ENCODE measurements at places on chromosomes 12 and 14. TPM values are rescaled to one million over a fixed set of nuclear protein-coding genes. Genes with fewer than 3 reads are reported as not detected.

DNA sequence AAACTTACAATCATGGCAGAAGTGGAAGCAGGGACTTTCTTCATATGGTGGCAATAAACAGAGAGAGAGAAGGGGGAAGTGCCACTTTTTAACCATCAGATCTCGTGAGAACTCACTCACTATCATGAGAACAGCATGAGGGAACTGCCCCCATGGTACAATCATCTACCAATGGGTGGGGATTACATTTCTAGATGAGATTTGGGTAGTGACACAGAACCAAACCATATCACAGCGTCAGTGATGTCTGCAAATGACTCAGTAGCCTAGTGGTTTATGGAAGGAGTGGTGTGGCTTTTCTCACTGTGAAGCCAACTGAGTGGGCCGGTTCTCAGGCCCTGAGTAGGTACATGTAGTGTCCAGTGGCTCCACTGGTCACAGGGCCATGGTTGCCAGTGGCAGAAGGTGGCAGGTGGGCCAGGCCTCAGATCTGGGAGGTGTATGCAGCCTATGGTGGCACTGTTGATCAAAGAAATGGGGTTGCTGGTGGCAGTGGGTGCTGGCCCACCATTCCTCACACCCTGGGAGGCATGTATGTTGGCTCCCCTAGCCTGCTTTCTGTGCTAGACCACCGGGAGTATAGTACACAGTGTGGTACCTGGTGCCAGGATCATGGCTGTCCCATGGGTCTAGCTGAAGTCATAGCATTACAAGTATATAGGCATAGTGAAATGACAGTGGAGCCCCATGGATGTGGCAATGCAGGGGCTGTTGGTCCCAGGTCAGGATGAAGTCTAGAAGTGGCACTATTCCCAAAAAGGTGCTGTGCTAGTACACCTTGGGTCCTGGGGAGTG, 191.9 kb downstream of the NUBPL start:
- DNase-seq: no peak
- no peaks in the 10 kb centered on the region for H3K4me1 ChIP-seq
- peaks cover 5% of the 10 kb centered on the region for H3K36me3 ChIP-seq
- no peaks in the 10 kb centered on the region for H3K27me3 ChIP-seq
- no peak overlapping the region for H3K27ac ChIP-seq

DNA sequence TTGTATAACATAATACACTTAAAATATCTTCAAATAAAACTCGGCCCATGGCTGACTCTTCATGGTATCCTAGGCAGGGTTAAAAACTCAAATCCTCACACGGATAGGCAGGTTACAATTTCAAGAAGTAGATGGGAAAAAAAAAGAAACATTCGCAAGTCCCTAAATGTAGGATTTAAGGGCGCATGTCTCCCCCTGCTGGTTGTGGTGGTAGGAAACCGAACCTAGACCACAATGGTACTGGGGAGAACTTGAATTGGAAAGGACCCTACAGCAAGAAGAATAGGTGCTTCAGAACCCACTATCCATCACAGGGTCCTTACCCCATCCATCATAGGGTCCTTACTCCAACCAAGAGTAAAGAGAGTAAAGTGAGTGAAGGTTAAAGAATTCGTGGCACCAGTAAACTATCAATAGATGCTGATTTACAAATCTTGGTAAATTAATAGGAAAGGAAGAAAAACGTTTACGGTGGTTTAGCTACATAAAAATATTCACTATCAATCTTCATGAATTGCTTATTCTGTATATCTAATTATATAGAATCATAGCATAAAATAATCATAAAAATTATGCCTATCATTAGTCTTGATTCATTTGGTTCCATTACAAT, 3.3 kb upstream of the CIPC start:
- H3K27me3 ChIP-seq: peaks cover 13% of the 10 kb centered on the region
- peaks cover 22% of the 10 kb centered on the region for H3K4me1 ChIP-seq
- no peak overlapping the region for H3K27ac ChIP-seq

DNA sequence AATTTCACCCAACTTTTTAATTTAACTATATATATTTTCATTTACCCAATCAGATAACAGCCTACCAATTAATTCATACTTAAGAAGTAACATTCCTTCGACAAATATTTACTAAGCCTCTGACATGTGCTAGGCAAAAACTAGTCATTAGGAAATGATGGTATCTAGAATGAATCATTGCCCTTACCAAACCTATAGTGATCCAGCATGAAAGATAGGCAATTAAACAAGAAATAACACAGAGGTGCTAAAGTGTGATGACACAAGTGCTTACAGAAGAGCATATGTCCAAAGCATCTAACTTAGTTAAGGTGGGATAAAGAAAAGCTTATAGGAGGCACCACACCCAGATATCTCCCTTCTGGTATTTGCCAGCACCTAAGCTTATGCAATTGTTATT, 166.5 kb upstream of the RASSF8 start:
- DNase-seq: no peak
- H3K36me3 ChIP-seq: no peaks in the 10 kb centered on the region
- no peak overlapping the region for H3K4me3 ChIP-seq
- peaks cover 7% of the 10 kb centered on the region for H3K4me1 ChIP-seq

GRCh38 chr14:59101476-59101875, 87.0 kb upstream of the DAAM1 start:
- H3K4me1 ChIP-seq: no peaks in the 10 kb centered on the region
- no peaks in the 10 kb centered on the region for H3K36me3 ChIP-seq
- no peaks in the 10 kb centered on the region for H3K27me3 ChIP-seq

GRCh38 chr14:66782853-66783252, 274.9 kb downstream of the GPHN start:
- no peaks in the 10 kb centered on the region for H3K36me3 ChIP-seq
- no peak for DNase-seq
- H3K27me3 ChIP-seq: no peaks in the 10 kb centered on the region
- H3K4me1 ChIP-seq: no peaks in the 10 kb centered on the region

DNA sequence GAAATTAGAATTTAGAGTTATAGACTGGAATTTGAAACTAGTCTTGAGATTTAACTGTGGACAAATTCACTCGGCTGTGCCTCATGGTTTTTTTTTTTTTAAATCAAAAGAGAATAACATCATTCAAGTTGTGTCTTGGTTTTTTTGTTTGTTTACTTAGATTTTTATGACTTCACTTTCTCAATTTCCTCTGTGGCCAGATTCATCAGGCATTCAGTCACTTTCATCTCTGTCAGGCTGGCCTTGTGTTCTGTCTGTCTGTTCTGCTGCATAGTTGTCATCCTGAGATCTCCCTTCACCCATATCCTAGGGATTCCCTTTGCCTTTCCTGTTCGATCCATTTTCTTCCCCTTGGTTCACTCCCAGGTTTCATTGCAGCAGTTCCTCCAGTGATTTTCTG, 10.0 kb downstream of the MARK3 start:
- DNase-seq: no peak
- H3K27me3 ChIP-seq: no peaks in the 10 kb centered on the region
- H3K27ac ChIP-seq: no peak overlapping the region
- H3K4me3 ChIP-seq: no peak overlapping the region

DNA sequence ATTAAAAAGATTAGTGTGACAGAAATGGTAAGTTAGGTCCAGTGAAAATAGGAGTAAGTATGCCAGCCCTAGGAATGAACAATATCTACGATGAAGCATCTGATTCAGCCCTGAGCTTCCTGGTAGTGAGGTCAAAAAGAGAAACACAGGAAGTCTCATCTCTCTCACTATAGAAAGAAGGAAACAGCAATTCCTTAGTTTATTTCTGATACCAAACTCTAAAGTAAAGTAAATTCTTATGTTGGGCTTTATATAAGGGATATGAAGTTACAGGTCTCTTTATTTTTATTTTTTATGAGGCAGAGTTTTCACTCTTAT, 76.7 kb upstream of the RFLNA start:
- peaks cover 8% of the 10 kb centered on the region for H3K27me3 ChIP-seq
- DNase-seq: no peak
- H3K4me1 ChIP-seq: peaks cover 14% of the 10 kb centered on the region
- H3K4me3 ChIP-seq: no peak overlapping the region

GRCh38 chr12:116196752-116197718, 80.5 kb downstream of the MED13L start:
- H3K27ac ChIP-seq: no peak overlapping the region

DNA sequence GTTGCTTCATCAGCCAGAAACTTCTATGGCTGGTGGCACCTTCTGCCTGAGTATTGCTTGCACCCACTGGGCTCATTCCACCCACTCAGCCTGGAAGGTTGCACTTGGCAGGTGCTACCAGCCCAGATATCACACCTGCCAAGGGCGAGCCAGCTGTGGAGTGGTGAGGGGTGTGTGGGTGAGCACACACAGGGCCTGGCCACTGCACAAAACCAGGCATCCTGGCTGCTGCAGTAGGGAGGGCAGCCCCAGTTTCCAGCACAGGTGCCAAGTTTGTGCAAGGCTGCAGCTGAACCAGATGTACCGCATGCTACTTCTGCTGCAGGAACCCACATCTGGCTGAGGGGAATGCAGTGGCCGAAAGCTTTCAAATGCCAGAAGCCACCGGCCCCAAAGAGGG, 1147.8 kb downstream of the FSCB start:
- DNase-seq: no peak
- no peaks in the 10 kb centered on the region for H3K36me3 ChIP-seq

DNA sequence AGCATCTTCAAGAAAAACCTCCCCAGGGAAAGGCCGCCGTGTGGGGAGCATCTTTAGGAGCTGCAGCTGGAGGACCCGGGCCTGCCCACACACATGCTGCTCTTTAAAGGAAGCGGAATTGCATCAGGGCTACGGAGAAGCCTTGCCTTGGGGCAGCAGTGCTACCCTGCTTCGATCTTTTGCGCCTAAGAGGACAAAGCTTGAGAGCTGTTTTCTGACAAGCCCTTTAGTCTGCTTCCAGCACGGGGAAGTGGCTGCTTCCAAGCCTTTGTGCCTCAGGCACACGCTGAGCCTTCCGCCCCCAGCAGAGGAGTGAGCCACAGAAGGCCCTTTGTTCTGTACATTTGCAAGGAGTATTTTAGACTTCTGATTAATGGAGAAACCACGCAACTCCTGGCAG, 31.5 kb downstream of the COA8 start:
- H3K4me1 ChIP-seq: peaks cover 22% of the 10 kb centered on the region
- H3K27ac ChIP-seq: peak overlapping the region; percentile 83
- no peaks in the 10 kb centered on the region for H3K27me3 ChIP-seq
- DNase-seq: no peak
- peaks cover 9% of the 10 kb centered on the region for H3K36me3 ChIP-seq

- H3K4me1 ChIP-seq: peaks cover 3% of the 10 kb centered on the region
- DNase-seq: no peak
- peaks cover 7% of the 10 kb centered on the region for H3K27me3 ChIP-seq
- no peak overlapping the region for H3K4me3 ChIP-seq
Measured at GRCh38 chr12:125169451-125169850, 104.2 kb downstream of the AACS start.

DNA sequence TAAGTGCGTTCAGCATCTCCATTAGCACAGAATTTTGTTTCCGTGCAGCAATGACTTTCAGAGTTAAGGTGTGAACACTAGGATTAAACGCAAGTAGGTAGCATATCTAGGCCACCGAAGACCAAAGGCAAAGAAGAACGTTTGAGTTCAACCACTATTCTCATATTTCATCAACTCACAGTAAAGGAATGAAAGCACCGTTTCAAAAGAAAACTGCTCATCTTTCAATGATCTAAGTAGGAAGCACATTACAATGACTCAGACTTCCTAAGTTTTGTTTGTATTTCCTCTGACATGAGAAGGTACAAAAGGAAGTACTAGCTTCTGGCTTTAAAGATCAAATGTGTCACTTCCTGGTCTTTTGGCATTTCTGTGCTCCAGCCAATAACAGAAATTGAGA, 57.6 kb downstream of the ACADS start:
- H3K36me3 ChIP-seq: peaks cover 7% of the 10 kb centered on the region
- peaks cover 29% of the 10 kb centered on the region for H3K4me1 ChIP-seq
- no peak for DNase-seq
- H3K4me3 ChIP-seq: no peak overlapping the region

GRCh38 chr12:116320791-116321217, 43.3 kb upstream of the MED13L start:
- no peak for DNase-seq
- no peaks in the 10 kb centered on the region for H3K4me1 ChIP-seq
- no peaks in the 10 kb centered on the region for H3K36me3 ChIP-seq
- no peak overlapping the region for H3K4me3 ChIP-seq
- no peak overlapping the region for H3K27ac ChIP-seq

- peak overlapping the region; percentile 36 for H3K27ac ChIP-seq
- H3K4me1 ChIP-seq: peaks cover 5% of the 10 kb centered on the region
- H3K4me3 ChIP-seq: peak overlapping the region; percentile 66
- H3K27me3 ChIP-seq: peaks cover 10% of the 10 kb centered on the region
Measured at GRCh38 chr14:91316761-91317160, 72.3 kb upstream of the GPR68 start.

- no peak for DNase-seq
- H3K27ac ChIP-seq: no peak overlapping the region
- H3K4me1 ChIP-seq: no peaks in the 10 kb centered on the region
- H3K4me3 ChIP-seq: no peak overlapping the region
- peaks cover 18% of the 10 kb centered on the region for H3K36me3 ChIP-seq
Measured at GRCh38 chr12:94418517-94418916, 41.1 kb downstream of the CEP83 start.

The TMEM117 gene
- total RNA-seq: 0.80 TPM

The NGB gene
- total RNA-seq: not detected

The FAM90A1 gene
- not detected for total RNA-seq

The OAS1 gene
- 0.56 TPM for total RNA-seq

Data from endothelial cell (in vitro differentiated cells).